ENCODE measurements at places on chromosomes 5 and 9.

- DNase-seq = no peak
These were observed 30.2 kb upstream of the ALDH1A1 start for GRCh38 chr9:72983056-72983455.

GRCh38 chr5:72378639-72379289, 58.6 kb downstream of the PTCD2 start:
- DNase-seq = peak; percentile 33

DNA sequence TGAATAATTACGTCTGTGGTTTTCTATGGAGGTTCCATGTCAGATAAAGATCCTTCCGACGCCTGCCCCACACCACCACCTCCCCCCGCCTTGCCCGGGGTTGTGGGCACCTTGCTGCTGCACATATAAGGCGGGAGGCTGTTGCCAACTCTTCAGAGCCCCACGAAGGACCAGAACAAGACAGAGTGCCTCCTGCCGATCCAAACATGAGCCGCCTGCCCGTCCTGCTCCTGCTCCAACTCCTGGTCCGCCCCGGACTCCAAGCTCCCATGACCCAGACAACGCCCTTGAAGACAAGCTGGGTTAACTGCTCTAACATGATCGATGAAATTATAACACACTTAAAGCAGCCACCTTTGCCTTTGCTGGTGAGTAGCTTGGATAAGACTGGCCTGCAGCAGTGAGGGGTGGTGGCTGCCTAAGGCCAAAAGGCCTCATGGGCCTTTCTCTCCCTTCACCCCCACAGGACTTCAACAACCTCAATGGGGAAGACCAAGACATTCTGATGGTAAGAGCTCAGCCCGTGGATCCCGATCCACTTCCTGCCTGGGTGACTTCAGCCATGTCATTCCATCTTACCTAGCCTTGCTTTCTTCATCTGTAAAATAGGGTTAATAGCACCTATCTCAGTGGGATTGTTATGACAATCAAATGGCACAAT, at the start of gene IL3:
Gene IL3 (plus strand): TSS at position 155 of the 661 bp plus-strand sequence. CDS start 52 bp downstream, at position 207.
- DNase-seq = no peak

DNA sequence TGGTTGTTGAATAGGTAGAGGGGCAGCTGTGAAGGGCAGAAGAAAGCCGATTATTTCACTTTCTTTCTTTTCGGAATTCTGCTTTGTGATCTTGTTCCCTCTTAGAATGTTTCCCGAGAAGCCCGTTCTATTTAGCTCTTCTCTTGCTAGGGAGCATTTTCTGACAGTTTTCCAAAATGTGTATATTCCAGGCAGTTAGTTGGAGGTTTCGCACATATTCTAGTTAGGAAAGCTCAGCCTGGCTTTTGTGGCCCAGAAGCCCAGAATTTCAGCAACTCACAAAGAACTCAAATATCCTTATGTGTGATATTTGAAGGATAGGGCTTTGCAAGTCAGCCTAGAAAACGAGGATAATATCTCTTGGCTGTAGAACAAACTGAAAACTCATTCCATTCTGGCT, 461.0 kb upstream of the C9orf72 start:
- no peak for DNase-seq

DNA sequence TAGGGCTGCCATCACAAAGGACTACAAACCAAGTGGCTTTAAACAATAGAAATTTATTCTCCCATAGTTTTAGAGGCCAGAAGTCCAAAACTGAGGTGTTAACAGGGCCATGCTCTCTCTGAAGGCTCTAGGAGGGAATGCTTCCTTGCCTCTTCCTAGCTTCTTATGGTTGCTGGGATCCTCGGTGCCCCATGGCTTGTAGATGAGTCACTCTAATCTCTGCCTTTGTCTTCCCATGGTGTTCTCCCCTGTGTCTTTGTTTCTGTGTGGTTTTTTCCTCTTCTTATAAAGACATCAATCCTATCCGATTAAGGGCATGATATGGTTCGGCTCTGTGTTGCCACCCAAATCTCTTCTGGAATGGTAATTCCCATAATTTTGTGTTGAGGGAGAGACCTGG, 178.8 kb upstream of the NREP start:
- DNase-seq = no peak

GRCh38 chr5:164303646-164304215, 798.3 kb downstream of the MAT2B start:
- no peak for DNase-seq

- peak; percentile 69 for DNase-seq
These were observed 425 bp downstream of the PTPA start for GRCh38 chr9:129111528-129112151.

DNA sequence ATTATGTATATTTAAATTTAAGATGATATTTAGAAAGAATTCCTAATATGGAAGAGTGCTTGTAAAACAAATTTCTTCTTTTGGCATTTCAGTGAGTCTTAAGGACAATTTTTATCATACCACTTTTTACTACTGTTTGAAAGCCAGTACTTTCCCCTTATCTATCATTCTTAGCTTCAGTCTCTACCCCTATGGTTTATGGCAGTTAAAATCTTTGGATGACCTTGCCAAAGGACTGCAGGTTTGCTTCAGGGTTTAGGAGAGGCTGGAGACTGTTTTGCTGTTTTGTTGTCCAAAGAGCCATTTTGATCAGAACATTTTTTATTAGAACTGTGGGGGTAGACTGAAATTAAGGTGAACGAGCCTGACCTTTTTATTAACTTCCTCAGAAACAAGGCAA, 30.8 kb downstream of the SLC38A9 start:
- no peak for DNase-seq

GRCh38 chr9:72396247-72397091, 31.5 kb upstream of the ZFAND5 start:
- DNase-seq = peak; percentile 24

- peak; percentile 18 for DNase-seq
These were observed 30.4 kb downstream of the RNF145 start for GRCh38 chr5:159178978-159179377.

GRCh38 chr5:2802693-2803365, 51.4 kb upstream of the IRX2 start:
- no peak for DNase-seq

- no peak for DNase-seq
These were observed 461.1 kb upstream of the DAP start for GRCh38 chr5:11222169-11222568.

DNA sequence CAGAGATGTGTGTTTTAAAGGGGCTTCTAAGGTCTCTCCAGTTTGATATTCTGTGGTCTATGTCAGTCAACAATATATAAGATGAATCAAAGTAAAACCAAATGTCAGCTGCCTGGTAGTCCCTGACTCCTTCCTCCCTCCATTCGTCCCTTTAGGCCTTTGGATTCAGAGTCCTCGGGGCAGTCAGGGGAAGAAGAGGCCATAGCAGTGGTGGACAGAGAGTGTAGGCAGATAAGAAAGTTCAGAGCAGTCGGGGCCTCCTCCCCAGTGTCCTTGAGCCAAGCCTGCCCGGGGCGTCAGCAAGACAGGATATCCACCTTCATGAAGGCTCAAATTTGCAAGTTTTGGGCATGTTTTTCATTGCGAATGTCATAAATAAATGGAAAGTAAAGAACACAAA, 110.6 kb downstream of the ADAMTS16 start:
- DNase-seq = no peak

DNA sequence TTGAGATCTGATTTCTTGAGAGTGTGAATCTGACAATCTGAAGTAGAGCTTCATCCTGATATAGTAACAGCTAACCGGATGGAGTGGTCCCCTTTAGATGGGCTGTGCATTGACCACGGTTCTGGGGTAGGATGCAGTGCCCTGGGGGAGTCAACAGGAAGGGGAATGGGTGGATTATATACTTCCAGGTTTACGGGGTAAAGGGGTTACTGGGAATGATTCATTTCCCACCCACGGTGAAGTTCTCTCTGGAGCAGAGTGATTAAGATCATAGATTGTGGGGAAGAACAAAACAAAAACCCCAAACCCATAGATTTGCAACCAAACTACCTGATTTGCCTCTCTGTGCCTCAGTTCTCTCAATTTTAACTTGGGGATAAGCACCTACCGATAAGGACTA, 1.5 kb upstream of the B4GALT7 start:
- no peak for DNase-seq

Data from H54 (cell line).